ENCODE measurements at places on chromosomes 1 and 21.

DNA sequence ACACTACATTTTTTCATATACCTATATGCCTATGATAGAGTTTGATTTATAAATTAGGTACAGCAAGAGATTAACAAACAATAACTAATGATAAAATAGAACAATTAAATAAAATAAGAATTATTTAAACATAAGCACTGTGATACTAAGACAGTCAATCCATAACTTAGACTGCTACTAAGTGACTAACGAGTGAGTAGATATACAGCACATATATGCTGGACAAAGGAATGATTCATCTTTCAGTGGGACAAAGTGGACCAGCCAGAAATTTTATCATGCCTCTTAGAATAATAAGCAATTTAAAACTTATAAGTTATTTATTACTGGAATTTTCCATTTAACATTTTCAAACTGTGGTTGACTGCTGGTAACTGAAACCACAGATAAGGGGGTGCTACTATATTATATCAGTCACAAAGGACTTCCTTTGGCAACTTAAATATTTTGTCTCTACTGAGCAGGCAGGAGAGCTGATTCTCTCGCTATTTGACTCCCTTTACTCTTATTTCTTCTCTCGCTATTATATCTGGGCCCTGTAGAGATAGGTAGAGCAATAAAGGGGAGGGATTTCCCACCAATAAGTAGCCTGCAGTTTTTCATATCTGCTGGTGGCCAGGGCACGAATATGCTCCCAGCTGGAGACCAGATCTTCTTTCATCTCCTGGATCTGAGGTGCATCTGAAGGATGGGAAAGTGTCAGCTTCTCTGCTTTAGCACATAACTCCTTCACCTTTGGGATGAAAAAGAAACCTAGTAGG is 10.8 kb downstream of the SPTA1 start:
- no peak for DNase-seq

DNA sequence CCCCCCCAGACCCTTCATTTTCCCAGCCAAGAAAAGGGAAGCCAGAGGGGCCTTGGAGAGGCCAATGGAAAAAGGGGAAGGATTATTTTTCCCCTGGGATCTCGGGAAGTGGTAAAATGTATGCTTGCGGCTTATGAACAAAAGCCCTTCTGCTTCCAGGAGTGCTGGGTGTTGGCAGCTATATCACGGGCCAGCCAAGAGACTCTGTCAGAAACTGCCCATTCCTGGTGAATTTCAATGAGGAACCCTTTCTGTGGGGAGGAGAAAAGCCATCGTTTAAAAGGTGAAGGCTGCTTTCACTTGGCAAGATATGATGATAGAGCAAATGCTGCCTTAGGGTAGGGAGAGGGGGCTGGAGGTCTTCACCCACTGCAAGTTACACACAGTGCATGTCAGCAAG is 69.7 kb upstream of the ZC3H12A start:
- no peak for DNase-seq

DNA sequence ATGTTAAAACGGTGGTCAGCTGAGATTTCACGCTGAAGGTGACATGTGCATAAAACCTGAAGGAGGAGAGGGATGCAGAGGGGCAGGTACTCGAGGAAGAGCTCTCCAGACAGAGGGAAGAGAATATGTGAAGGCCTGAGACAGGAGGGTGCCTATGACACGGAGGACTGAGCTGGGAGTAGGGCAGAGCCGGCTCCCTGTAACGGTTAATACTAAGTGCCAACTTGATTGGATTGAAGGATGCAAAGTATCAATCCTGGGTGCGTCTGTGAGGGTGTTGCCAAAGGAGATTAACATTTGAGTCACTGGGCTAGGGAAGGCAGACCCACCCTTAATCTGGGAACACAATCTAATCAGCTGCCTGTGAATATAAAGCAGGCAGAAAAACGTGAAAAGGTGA is 136.2 kb upstream of the SYT6 start:
- DNase-seq = no peak

GRCh38 chr1:111515291-111516004 is 12.0 kb upstream of the ADORA3 start:
- no peak for DNase-seq

DNA sequence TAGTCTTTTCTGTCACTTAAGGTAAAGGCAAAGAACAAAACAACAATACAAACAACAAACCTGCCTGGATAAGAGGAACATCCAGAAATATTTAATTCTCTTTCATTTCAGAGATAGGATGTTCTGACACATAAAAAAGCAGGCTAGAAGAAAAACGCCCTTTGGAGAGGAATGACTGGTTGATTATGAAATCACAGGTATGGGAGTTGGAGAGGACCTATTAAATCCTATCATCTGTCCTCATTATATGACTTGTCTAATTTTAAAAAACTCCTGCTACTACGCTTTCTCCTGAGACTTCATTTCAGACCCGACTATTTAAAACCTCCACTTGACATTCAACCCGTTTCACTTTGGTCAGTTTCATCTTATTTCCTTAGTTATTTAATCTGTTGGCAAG is 54.1 kb downstream of the TMPRSS15 start:
- DNase-seq = no peak

DNA sequence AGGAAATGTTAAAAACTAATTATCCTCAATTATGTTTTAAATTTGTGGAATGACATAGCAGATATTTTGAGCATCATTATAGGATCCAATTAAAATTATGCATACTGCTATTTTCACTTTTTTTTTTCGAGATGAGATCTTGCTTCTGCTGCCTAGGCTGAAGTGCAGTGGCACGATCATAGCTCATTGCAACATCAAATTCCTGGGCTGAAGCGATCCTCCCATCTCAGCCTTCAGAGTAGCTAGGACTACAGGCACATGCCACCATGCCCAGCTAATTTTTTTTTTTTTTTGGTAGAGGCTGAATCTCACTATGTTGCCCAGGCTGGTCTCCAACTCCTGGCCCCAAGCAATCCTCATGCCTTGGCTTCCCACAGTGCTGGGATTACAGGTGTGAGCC is 11.3 kb upstream of the SLC1A7 start:
- no peak for DNase-seq

DNA sequence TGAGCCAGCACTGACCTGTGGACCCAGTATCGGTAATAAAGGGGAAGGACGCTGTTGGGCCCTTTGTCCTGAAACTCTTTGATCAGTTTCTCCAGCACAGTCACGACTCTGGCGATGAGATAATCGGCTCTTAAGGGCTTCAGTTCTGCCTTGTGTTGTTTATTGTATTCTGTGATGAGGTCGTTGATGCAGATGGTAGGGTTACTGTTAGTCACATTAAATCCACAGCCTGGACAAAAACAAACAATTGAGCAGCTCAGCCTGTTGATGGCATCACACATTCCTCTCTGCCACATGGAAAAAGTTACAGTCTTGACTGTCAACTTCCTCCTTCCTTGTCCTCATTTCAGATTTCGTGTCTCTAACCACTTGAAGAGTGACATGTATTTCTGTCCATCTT is 57.6 kb downstream of the SIM2 start:
- peak; percentile 91 for DNase-seq

DNA sequence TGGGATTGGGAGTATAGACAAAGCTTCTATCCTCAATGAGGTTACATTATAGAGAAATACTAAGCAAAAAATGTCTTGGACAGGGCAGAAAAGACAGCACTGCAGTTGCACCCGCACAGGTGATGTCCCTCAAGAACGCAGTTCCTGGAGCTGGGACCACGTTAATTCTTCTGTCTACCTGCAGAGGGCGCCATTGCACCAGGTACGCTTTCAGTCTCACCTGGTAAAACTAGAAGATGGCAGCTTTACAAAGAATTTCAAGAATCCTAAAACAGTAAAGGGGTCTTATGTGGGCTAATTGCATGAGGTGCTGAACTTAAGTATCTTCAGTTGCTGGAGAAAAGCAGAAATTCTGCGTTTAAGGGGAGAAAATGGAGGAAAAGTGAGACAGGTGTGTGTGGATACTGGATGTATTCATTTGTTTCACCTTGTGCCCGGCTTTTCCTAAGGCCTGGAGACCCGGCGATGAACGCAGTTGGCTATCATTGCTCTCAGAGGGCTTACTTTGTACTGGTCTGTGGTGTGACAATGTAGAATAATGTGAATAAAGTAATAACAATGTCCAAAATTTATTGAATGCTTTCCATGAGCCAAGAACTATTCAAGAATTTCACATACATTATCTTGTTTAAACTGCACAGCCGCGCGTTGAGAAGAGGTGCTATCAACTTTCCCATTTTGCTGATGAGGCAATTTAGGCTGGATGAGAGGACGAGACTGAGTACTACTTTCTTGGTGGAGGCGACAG is 276.3 kb upstream of the GREM2 start:
- DNase-seq = no peak

DNA sequence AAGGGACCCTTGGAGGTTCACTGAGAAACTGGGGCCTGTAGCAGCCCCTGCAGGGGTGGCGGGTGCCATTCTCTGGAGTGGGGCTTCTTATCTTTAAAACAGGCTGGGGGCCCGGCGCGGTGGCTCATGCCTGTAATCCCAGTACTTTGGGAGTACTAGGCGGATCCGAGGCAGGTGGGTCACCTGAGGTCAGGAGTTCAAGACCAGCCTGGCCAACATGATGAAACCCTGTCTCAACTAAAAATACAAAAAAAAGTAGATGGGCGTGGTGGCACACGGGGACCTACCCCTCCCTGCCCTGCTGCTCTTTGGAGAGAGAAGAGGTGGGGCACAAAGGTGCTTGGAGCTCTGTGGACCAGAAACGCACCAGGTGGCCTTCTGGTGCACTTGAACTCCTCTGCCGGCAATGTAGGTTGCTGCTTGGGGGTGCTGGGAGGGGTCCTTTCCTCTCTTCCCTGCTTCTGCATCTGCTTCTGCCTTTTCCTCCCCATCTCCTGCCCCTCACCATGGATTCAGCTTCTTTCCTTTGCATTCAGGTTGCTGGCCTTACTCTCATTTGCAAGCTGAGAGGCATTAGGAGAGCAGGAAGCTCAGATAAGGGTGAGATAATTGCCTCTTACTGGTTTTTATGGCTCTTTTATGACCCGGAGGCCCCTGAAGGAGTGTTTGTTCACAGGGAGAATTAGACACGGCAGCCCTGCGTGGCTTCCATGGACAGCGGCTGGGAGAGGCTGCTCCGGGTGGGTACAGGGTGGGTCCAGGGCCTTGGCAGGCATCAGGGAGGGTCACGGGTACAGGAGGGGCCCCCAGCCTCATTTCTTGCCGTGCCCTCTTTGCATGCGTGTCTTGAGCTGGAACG is 57.4 kb downstream of the ARHGEF10L start:
- no peak for DNase-seq

GRCh38 chr1:33903210-33903589 is 39.3 kb downstream of the HMGB4 start:
- no peak for DNase-seq

DNA sequence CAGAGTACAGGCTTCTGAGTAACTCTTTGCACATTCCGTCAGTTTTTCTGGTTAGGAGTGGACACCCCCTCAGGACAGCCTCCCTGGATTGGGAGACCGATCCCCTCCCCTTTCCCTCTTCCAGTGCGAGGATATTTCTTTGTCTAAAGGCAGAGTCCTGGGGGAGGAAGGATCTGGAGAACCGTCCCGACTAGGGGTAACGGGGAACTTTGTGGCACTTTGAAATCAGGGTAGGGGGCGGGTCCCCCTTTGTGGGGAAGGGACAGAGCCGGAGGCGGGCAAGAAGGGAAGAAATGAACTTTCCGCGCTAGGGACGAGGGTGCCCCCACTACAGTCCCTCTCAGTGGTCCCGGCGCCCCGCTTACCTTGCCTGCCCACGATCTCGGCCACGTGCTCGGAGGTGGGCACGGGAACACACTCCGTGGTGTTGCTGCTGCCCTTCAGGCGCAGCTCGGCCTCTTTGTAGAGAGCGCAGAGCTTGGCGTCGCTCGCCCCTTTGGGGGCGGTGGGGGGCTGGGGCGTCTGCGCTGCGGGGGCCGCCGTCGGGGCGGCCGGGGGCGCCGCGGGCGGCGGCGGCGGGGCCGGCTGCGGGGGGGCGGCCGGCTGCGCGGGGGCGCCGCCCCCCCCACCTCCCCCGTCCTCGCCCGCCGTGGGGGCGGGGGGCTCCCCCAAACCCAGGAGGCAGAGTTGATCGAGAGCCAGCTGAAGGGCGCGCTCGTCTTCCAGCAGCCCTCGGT is 917 bp downstream of the MEX3A start:
- no peak for DNase-seq

DNA sequence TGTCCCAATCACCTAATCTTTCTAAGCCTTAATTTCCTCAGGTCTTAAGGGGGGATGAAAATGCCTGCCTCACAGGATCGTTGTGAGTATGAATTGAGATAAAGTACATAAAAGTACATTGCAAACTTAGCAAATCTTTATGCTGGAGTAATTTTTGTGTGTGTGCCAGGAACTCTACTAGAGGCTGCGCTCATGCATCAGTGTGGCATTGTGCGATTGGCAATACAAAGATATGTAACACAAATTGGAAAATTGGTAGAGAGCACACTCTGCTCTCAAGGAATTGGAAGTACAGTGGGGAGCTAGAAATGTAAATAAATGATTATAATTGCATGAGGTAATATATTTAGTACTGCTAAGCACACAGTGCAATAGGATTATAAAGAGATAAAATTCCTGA is 398.3 kb downstream of the DUSP10 start:
- no peak for DNase-seq

DNA sequence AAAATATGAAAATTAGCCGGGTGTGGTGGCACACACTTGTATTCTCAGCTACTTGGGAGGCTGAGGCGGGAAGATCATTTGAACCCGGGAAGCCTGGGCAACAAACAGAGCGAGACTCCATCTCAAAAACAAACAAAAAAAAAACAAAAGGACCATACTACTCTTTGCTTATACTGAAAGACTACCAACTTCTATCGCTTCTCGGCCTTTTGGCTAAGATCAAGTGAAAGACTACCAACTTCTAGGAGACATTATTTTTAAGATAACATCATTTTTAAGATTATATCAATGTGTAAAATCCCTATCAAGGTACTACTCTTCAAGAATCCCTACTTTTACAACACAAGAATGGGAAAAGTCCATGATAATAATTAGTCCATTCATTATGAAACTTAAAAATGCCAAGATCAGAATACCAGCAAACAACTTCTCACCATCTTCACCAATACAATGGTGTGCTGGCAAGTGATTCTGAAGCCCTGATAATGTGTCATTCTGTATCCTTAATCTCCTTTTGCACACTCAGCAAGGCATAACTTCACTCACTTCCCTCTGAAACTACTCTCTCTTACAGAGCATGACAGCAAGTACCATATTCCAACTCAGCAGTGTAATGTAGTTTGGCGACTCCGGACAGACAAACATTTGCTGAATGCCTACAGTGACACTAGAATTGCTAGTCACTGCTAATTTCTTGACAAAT is 1.7 kb downstream of the PTP4A2 start:
- DNase-seq = peak; percentile 50

- no peak for DNase-seq
Measured at GRCh38 chr1:209835782-209836298, 8.1 kb downstream of the UTP25 start.

- no peak for DNase-seq
Measured at GRCh38 chr21:45511007-45511406, 31.2 kb downstream of the SLC19A1 start.

Measured in globus pallidus (tissue), 1 donor.